Activated CD4-positive, alpha-beta T cell treated with anti-CD3 and anti-CD28 coated beads for 4 hours (primary cell): ENCODE measurements at places on chromosomes 2 and 18.

DNA sequence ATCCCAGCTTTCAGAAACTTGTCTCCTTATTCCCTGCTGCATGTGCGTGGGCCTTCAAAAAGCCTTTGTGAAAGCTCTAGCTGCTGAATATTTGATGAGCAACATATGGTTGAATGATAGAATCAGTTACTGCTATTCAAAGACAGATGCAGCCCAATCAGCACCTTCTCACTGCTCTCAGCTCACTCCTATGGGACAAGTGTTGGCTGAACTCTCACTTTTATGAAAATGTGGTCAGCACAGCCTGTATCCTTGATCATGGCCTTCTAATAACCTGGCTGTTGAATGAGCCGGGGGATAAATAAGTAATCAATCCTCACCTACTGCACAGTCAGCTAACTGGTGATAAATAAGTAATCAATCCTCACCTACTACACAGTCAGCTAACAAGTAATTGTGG lies 103.2 kb downstream of the PIEZO2 start:
- no peak for DNase-seq

DNA sequence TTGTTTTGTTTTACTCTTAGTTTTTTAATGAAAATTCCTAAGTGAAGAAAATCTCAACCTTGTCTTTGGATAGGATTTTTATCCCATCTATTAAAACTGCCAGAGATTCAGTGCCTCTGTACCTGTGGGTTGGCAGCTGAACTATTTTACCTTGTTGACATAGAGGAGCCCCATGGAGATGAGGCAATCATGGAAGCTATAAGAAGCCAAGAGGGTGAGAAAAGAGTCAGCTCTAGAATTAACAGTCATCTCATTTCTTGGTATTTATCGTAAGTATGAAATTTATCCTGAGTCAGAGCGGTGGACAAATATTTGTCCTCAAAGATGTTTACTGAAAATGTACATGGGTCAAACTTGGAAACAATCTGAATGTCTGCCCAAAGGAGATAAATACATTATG lies 35.8 kb upstream of the PGAP1 start:
- no peak for DNase-seq

DNA sequence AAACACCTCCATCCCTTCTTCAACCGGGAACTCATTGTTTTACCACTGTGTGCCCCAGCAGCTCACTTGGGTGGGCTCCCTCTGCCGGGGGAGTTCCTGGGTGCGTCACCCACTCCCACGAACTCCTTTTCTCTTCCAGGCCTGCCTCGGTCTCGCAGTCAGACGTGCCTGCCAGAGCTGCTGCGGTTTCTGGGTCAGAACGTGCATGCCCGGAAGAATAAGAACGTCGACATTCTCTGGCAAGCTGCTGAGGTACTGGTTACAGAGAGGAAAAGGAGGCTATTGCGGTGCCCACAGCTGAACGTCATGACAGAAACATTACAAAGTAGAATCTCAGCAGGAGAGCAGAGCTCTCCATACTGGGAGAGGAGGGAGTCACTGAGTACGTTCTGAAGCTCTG lies 35.6 kb downstream of the COA5 start:
- DNase-seq = no peak

GRCh38 chr2:45047301-45047700 lies 38.0 kb upstream of the SIX2 start:
- DNase-seq = no peak

GRCh38 chr2:232611559-232612218 lies 21.7 kb upstream of the EFHD1 start:
- DNase-seq = peak; percentile 49

DNA sequence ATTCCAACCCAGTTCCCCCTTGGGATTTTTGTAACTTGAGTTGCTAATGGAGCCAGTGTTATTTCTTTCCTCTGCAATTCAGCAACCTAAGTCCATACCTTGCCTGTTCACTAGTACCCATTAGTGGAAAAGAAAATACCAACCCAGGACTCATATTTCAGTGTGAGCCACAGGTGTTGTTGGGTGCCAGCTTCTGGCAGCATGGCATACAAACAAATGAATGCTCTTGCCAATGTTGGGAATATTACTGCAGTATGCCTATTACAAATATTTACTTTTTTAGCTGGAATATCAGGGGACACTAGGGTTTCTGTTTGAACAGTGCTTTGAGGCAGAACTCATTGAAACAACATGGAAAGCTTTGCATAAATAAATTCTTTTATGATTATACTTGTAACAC lies 130.2 kb downstream of the NCKAP5 start:
- DNase-seq = no peak

- DNase-seq = no peak
Measured at GRCh38 chr18:48709371-48710062, 170.7 kb downstream of the CTIF start.

DNA sequence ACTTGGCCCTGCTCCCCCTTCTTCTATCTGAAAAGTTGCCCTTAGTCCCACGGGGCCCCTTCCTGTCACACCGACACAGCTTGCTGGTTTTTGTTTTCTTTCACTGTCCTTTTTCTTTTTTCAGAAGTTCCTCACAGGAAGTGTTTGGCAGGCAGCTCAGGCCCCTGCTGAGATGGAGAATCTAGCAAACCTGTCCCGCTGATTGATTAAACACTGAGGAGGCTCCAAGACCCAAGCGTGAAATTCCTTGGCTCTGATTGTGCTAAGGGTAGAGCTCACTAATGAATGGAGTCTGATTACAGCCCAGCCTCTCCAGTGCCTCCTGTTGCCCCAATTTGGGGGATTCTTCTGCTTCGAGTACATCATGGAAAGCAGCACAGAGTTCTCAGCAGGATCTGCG lies 365.9 kb upstream of the MEX3C start:
- DNase-seq = no peak

- DNase-seq = no peak
Measured at GRCh38 chr2:69570474-69570873, 73.1 kb downstream of the AAK1 start.

- no peak for DNase-seq
Measured at GRCh38 chr18:77784759-77785379, 535.2 kb downstream of the GALR1 start.

GRCh38 chr18:11522992-11523391 lies 86.4 kb upstream of the SLC35G4 start:
- no peak for DNase-seq

DNA sequence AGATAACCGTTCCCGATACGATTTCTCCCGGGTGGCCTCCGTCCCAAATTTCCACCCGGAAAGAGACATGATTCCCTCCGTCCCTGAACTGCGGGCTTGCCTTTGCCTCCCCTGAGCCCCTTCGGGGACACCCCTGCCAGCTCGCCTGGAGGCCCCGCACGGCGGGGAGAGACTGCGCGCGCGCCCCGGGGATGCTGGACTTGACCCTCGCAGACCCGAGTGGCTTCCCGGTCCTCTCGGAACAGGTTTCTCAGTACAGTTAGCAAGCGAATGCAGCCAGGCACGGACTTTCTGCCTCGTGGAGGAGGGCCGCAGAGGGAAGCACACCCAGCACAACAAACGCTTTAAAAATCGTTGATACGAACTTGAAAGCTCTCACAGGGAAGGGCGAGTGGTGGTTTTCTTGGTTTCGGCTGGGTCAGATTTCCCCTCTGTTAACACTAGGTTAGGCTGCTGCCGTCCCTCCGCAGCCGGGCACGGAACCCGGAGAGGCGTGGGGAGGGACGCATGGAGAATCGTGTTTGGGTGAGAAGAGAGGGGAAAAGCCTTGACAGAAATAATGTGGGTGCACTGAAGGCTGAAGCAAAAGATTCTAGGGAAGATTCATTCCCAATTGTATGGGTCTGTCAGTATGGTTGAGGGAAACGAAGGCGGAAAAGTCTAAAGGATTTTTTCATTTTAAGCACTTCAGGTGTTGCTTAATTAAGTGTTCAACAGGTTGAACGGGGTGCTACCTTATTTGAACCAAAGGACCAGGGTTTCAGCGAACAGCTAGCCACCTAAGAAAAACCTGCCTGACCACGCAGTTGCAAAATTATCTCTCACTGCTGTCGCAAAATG lies 916 bp downstream of the TNFRSF11A start:
- DNase-seq = peak; percentile 15

DNA sequence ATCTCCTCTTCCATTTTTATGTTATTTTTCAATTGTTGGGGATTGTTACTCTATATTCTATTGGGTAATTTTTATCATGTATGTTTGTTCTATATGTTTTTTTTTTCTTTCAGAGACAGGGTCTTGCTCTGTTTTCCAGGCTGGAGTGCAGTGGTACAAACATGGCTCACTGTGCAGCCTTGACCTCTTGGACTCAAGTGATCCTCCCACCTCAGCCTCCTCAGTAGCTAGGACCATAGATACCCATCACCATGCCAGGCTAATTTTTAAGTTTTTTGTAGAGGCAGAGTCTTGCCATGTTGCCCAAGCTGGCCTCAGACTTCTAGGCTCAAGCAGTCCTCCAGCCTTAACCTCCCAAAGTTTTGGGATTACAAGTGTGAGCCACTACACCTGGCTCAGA lies 88.7 kb downstream of the TTC27 start:
- DNase-seq = no peak

DNA sequence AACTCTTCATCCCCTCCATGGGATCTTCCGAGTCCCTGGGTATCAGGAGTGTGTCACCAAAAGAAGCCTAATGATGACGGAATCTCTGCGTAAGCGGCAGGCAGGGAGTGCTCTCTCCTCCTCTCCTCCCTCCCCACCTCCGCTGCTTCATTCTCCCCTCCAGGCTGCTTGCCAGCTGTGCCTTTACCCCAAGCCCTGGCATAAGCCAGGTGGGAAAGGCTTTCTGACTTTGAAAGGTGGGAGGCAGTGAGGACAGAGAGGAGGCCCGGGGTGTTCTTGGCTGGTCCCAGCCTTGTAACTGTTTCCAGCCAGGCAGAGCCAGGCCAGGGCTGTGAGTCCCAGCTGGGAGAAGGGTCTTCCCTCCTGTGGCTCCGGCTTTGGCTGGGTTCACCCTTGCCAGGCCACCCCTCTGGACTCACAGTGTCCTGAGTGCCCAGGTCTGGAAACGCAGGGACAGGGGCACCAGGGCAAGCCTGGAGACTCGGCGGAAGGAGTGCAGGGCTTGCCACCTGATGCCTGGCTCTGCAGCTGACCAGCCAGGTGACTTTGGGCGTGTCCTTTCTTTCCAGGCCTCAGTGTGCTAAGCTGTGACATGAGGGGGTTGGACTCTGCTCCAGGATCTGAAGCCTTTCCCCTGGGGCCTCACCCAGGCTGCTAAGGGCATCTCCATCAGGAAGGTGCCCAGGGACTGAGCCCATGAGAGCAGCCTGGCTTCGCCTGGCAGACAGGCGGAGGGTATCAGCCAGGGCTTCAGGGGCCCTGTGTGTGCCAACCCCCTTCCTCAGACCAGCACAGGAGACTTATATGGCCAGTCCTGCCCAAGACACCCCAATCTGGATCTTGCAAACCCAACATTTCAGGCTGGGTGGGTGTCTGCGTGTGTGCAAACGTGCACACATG lies 32.7 kb upstream of the HPCAL1 start:
- no peak for DNase-seq

DNA sequence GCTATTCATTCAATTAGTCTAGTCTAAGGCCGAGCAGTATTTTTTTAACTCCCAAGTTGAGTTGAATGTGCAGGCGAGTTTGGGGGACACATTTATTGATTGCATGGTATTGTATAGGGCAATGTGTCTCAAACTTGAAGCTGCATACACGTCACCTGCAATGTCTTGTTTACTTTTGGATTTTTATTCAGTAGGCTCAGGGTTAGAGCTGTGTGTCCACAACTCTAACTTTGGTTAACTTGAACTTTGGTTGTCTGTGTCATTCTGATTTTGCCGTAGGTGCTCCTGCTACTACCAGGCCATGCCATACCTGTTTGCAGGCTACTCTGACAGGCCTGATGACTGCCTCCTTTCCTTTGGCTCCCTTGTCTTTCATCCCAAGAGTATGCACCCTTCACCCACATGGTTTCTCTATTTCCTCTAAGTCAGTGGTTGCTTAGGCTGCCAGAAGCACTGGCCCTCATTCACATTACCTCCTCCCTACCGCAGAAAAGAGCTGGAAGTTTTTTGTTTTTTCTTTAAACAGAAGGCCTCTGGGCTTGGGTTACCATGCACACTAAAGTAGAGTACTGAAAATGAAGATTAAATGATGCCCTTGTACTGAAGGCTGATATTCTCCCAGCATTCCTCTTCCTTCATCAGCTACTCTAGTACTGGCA lies 219.4 kb upstream of the SPOPL start:
- no peak for DNase-seq

- DNase-seq = no peak
Measured at GRCh38 chr2:134884435-134884834, 34.2 kb upstream of the CCNT2 start.

- no peak for DNase-seq
Measured at GRCh38 chr2:88636026-88636425, 8.8 kb upstream of the EIF2AK3 start.

GRCh38 chr2:152696476-152696875 lies 20.8 kb downstream of the PRPF40A start:
- DNase-seq = no peak

DNA sequence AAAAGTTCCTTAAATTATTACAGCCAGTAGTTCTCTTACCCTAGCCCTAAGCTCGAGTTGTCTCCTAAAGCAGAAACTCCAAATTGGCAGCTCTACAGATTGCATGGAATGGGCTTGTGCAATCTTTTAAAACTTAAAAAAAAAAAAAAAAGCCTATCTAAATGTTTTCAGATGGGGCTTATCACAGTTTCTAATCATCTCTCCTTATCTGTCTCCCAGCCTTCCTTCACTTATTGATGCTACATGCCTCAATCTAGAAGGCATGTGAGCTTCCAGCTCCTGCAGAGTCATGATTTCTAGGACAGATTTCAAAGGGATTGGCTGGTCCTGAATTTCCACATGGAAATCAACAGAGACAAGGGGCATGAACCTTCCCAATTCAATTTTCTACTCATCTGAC lies 33.1 kb upstream of the PELI1 start:
- DNase-seq = no peak

GRCh38 chr2:41791523-41791922 lies 256.3 kb upstream of the PKDCC start:
- no peak for DNase-seq

DNA sequence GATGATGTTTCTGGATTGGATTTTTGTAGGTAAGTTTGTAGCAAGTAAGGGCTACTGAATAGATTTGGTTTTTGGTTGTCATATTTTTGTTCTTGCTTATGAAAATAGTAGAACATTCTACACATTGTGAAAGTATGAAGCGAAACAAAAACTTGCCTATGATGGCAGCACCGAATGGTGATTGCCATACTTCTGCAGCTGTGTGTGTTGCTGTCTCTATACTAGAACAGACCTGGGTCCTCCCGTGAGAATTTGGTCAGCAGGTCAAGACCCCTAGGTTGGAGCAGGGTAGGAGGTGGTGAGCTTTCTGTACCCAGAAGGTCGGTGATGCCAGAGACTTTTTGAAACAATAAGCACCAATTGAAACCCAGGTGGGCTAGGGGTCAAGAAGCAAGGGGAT lies 322.6 kb downstream of the PRKCE start:
- no peak for DNase-seq

GRCh38 chr2:231189171-231189530 lies 9.3 kb upstream of the ARMC9 start:
- no peak for DNase-seq

- no peak for DNase-seq
Measured at GRCh38 chr2:170601489-170601888, 113.6 kb upstream of the SP5 start.

- DNase-seq = no peak
Measured at GRCh38 chr18:75869162-75869561, 441.7 kb upstream of the SMIM21 start.
